IMR-90 (cell line): ENCODE measurements at places on chromosomes 11 and 22.

DNA sequence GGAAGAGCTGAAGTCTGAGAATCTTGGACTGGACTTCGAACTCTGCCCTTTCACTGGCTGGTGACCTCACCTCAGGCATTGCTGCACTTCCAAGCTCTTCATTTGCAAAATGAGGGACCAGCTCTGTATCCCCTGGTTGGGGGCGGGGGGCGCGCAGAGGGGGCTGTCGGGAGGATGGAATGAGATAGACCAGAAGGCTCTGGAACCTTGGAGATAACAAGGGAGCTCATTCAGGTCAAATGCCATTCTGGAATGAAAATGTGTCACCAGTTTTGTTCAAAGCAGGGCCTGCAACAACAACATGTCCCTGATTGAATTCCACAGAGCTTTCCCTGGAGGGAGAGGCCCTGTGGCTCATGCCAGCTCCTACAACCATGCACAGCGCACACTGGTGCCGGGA, 370.5 kb downstream of the MN1 start:
- DNase-seq: no peak

DNA sequence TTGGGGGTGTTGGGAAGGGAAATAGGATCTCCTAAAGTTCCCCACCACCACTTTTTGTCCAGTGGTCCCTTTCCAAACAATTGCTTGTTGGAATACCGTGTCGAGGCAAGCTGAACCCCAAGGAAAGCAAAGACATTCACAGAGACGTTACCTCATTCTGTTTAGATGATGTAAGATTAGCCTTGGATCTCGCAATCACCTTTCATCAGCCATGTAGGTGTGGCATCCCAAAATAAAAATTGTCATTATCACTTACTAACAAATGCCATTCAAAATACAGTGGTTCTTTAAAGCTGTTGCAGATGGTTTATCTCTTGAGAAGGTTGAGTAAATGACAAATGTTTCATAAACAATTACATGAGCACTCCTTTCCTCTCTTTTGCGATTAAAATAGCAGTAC, 86.5 kb upstream of the SLC25A18 start:
- no peak for DNase-seq

DNA sequence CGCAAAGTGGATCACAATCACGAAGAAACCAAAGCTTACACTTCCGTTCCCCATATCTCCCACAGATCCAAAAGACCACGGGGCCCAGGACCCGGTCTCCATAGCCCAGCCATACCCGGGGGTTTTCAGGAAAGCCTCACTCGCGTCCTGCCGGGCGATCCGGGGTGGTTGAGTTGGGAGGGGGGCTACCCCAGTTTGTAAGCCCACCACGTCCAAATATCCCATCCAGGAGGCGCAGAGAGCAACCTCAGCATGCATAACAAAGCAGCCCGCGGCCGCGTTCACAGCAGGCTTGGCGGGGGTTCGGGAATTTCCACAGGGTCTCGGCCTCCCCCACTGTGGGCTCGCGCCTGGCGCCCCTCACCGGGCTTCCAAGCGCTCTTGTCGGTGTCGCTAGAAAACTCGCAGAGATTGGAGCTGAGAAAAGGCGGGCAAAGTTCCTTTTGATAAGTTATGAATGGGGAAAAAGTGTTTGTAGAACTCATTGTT, 9.5 kb downstream of the SDF2L1 start:
- no peak for DNase-seq

- DNase-seq: no peak
Observed at GRCh38 chr22:21948824-21949568, 3.7 kb downstream of the PPM1F start.

- DNase-seq: no peak
Observed at GRCh38 chr11:75793966-75794365, 21.0 kb upstream of the UVRAG start.

- no peak for DNase-seq
Observed at GRCh38 chr11:35359321-35360054, 59.9 kb downstream of the SLC1A2 start.

DNA sequence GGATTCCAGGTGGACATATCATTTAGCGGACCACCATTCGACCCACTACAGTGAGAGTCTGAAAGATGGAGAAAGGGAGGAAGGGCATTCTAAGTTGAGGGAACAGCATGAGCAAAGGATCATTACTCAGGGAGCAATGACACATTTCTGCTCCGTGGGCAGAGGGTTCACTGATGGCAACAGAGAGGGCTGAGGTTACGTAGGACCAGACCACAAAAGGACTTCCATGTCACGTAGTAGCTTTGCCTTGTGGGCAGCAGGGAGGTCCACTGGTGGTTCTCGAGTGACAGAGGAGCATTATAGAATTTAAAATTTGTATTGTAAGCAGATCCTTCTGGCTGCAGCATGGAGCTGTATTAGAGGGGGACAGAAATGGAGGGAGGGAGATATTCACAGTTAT, 109.7 kb upstream of the NAV2 start:
- no peak for DNase-seq

DNA sequence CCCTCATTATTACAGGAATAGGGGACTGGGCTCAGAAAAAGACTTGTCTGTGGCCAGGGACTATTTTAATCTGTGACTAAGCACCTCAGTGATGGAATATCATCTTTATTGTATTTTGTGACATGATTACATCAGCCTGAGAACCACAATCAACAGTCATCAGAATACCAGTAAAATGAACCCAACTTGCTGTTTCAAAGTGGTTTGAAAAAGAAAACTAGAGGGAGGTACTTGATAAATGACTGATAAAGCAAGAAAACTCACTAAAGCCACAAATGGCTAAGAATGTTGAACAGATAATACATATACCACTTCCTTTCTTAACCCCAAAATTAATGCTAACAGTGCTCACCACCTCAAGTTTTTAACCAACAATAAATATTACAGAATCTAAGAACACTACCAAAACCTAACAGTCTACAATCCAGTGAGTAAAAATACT, 155.7 kb downstream of the ATG16L2 start:
- DNase-seq: peak; percentile 88

DNA sequence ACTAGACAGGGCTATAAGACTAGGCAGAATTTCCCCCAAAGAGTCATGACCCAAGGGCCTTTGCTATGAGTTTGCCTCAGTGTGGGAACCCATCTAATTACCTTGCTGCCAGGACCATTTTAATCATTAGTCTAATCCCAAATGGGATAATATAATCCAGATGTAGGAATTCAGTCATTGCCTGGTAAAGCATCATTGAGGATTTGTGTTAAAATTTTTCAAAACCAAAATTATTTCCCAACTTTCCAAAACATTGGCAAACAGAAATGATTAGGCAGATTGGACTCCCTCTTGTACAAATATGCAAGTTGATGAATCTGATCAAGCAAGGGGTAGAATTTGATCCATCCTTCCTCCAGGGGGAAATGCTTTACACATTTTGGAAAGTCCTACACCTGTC, 16.2 kb upstream of the MMP13 start:
- peak; percentile 20 for DNase-seq

DNA sequence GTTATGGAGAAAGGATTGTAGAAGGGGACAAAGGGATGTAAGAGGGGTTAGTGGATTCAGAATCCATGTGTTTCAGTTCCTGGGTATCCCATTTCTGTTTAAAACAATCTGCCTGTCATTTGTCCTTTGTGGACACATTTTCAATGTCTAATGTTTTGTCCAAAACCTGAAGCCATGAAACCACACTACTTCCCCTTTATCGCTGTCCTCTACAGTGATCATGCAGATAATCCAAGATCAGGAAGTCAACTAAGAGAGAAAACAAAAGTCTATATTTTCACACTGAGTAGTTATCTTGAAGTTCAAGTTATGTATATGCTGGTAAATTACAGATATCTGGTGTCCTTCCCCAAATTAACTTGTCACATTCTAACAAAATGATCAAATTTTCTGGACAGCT, 457.0 kb downstream of the NTM start:
- no peak for DNase-seq

GRCh38 chr11:128689591-128689947, 4.3 kb upstream of the FLI1 start:
- no peak for DNase-seq

GRCh38 chr22:29726512-29727130, 6.8 kb downstream of the CABP7 start:
- no peak for DNase-seq

DNA sequence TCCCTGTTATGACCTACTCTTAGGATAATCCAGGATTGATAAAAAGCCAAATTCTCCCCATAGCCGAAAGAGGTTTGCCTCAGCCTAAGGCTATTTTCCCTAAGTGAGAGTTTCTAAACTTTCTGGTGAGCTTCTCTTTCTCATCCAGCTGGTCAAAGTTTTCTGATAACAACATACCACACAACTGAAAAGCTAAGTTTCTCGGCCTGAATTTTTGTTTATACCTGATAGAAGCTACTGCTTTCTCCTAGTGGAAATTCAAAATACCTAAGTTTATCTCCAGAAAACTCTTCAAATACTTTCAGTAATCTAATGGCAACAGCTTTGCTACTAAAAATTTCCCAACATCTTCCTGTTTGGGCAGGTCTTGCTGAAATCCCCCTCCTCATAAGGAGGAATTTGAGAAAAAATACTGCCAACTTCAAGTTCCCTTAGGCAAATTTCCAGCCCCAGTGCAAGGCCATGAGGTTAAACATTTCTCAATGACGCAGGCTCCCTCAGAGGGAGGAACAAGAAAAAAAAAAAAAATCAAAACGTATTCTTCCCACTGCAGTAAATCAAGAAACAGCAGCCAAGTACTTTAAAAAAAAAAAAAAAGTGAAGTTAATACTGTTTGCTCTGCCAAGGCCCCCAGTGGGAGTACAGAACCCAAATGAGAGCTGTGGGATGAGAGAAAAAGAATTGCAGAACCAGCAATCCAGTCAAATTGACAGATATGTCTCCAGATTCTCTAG, 127.0 kb downstream of the MRTFA start:
- DNase-seq: peak; percentile 96

DNA sequence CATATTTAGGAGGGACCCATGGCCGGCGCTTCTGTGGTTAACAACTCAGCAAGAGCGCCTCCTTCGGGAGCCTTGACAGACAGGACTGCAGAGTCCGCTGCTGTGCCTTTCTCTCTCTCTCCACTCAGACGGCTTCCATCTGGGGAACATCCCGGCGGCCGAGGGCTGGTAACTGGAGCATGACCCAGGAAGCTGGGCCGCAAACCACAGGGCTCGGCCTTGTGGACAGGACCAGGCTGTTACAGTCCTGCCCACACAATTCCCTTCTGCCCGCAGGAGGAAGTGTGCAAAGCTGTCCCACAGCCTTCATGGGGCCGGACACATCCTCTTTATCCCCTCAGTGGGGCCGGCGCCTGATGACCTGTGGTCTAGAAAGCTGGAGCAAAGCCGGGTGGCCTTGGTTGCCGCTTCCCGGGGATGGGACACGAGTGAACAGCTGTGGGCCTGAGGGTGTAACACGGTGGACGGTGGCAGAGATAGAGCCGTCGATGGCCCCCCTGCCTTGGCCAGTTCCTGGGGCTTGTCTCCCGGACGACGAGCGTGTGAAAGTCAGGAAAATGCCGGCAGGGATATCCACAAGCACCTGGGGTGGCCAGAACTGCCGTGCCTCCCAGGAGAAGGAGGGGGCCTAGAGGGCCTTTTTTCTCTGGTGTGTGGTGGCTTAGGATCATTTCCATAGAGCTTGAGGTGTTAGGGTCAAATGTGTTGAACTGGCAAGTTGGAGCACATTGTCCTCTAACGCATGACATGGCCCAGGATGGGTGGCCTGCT, 50.1 kb downstream of the FBLN1 start:
- peak; percentile 96 for DNase-seq

GRCh38 chr11:124869331-124869730, 4.1 kb downstream of the ROBO3 start:
- DNase-seq: no peak

- DNase-seq: no peak
Observed at GRCh38 chr11:65208785-65209710, 27.3 kb downstream of the CAPN1 start.

GRCh38 chr11:13944016-13944415, 18.5 kb upstream of the SPON1 start:
- no peak for DNase-seq

DNA sequence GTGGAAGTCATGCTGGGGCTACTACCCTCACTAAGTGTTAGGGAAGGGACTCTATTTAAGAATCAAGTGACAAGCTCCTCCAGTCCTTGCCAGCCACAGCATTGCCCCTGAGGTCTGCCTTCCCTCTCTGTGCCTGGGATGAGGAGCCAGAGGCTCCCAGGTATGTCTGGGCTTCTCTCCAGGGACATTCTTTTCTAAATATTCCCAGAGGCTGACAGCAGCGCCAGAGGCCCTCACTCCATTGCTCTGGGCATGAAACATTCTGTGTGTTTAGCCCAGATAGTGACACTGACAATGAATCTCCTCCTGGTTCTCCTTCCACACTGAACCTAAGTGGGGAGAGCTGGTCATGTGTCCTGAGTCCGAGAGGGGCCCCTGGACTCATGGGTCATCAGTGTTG, 2.2 kb downstream of the OR51E1 start:
- DNase-seq: no peak

- no peak for DNase-seq
Observed at GRCh38 chr11:68125164-68125563, 4.0 kb upstream of the CHKA start.

DNA sequence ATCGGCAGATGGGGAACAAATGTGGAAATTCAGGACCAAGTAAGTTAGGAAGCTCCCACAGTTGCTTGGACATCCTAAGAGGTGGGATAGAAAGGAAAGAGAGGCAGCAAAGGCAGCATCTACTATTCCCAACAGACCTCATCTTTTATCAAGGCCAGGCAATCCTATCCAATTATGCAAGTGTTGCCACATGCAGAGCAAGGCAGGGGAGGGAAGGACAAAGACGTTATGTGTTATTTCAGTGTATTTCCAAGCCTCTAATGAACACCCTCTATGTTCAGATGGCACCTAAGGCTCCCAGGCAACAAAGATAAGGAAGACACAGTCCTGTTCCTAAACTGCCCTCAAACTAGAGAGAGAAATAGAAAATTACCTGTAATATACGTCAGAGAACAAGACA, 9.2 kb downstream of the TIGD3 start:
- no peak for DNase-seq

GRCh38 chr11:69662806-69663205, 12.3 kb downstream of the LTO1 start:
- DNase-seq: no peak

GRCh38 chr11:1766719-1767398, 3.1 kb upstream of the CTSD start:
- DNase-seq: no peak

DNA sequence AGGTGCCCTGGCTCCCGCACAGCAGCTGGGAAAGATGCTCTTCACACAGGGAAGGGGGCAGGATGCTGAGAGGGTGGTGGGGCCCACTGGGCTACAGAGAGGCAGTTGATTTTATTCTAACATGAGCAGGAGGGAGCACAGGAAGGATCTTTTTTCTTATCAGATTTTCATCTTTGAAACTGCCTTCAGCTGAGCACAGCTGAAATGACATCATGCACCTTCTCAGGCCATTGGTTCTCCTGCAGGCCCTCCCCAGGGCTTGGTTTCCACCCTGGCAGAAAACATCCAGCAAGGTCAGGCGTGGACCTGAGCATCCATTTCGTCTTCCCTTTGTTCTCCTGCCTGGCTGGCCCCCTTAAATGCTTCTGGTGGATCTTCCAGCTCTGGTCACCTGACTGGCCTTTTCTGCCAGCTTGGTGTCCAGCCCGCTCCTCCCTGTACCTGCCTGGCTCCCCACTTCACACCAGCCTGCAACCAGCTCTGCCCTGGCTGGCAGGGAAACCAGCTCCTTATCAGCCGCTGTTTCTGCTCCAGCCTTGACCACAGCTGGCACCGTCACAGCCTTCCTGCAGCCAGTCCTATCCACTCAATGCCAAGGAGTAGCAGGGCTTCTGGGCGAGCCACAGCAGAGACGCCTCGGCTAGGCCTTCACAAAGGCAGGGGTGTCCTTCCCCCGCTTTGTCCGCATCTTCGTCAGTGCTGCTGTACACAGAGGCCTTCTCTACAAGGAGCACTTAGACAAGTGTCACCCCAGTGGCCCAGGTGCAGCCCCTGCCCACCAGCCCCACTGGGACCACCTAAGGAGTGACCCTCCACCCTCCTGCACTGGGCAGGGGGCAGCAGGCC, 36.5 kb downstream of the TOM1 start:
- no peak for DNase-seq
